ENCODE measurements at places on chromosomes 5 and 9.
A peak's percentile ranks its signal among the peaks of the same experiment; 100 is the strongest.

DNA sequence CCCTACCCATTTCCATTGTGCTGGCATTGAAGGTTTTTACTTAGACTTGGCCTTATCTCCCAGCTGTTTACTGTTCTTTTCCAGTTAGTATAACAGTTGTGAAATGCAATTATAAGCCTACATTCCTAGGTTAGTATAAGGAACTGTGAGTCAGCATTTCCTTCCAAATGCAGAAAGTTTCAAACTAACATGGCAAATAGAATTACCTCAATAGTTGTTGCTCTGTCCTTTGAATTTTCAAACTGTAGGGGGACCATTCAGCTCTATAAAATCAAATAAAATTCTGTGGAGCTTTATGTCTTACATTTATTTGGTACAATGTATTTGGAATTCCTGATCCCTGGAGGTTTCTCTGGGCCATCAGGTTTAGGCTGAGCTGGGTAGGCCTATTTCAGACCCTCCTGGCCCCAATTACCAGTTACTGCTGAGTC lies 47.2 kb downstream of the ARHGEF28 start:
- DNase-seq, result no peak

GRCh38 chr9:107249665-107250285 lies 33.3 kb upstream of the RAD23B start:
- DNase-seq, result no peak

DNA sequence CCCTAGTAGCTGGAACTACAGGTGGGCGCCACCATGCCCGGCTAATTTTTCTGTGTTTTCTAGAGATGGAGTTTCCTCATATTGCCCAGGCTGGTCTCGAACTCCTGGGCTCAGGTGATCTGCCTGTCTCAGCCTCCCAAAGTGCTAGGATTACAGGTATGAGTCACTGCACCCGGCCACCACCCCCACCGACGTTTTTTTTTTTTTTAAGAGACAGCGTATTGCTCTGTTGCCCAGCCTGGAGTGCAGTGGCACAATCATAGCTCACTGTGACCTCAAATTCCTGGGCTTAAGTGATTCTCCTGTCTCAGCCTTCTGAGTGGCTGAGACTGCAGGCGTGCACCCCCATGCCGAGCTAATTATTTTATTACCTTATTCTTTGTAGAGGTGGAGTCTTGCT lies 38.2 kb downstream of the WDR70 start:
- no peak for DNase-seq

GRCh38 chr5:109028608-109029299 lies 281.1 kb downstream of the FER start:
- peak; percentile 43 for DNase-seq

GRCh38 chr5:9596824-9597223 lies 33.3 kb downstream of the TAS2R1 start:
- no peak for DNase-seq

GRCh38 chr5:96093890-96094381 lies 132.3 kb upstream of the ELL2 start:
- DNase-seq, result no peak

GRCh38 chr9:116219686-116220085 lies 66.1 kb downstream of the PAPPA start:
- no peak for DNase-seq

DNA sequence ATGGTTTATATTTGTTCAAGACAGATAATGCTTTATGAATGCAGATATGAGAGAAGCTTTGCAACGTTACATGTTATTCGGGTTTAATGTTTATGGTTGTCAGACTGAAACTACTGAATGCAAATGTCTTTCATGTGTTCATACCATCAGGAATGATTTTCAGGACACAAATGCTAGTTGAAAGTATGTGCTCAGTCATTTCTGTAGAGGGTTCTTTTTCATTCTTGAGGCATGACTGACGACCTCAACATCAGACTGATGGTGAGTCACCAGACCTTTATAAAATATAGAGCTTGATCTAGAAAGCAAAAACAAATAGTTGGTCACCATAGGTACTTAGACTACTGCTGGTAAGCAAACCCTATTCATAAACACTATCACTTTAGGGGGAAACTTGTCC lies 287.3 kb upstream of the NUDT12 start:
- DNase-seq, result no peak

GRCh38 chr5:170429014-170429413 lies 39.8 kb upstream of the KCNMB1 start:
- DNase-seq, result no peak
